ENCODE measurements at places on chromosomes 1 and 21. TPM values are rescaled to one million over a fixed set of nuclear protein-coding genes. Genes with fewer than 3 reads are reported as not detected.
A peak's percentile ranks its signal among the peaks of the same experiment; 100 is the strongest.

Gene TMCO1
- total RNA-seq, result 63.5 TPM

Gene NPHS2
- total RNA-seq, result not detected

Gene AUNIP
- not detected for total RNA-seq

Gene MIS18A
- total RNA-seq, result 4.5 TPM

Gene RPTN
- total RNA-seq, result not detected

Gene DMBX1
- not detected for total RNA-seq

Gene SCAMP3
- total RNA-seq, result 53.6 TPM

Gene SCMH1
- 49.5 TPM for total RNA-seq

Gene MMP23B
- total RNA-seq, result 11.0 TPM

Gene LENEP
- not detected for total RNA-seq

Gene KMO
- 0.39 TPM for total RNA-seq

Gene CLIC6
- 9.3 TPM for total RNA-seq

Gene CASQ2
- 603 TPM for total RNA-seq

Gene SWT1
- 5.6 TPM for total RNA-seq

DNA sequence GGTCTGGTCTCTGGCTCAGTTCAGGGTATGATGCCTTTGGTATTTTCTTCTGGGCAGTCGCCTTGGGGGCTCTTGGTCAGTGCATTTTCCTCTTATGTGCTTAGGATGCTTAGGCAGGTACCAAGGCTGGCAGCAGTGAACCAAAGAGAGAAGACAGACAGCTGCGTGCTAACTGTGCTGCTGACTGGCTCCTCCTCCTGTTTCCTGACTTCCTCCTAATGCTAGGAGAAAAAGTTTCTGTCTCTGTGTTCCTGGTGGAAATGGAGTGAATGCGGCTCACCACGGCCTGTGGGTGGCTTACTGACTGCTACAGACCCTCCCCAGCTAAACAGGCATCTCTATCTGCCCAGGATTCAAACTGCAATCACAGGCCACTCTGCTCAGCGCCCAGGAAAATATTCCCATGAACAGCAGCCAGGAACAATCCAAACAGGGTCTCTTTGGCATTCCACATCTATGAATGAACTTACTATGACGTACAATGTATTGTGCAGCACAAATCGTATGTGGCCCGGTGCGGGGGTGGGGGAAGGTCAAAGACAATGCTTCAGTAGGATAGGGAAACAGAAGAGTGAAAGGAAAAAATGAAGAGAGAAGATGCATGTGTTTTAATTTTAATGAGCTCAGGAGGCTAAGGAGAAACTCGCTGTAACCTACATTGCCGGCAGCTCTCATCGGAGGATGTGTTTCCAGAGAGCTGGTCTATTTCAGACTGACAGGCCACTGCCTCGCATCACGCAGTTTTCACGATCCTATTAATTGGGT lies 2.8 kb downstream of the ABCG1 start:
- no peak for DNase-seq

DNA sequence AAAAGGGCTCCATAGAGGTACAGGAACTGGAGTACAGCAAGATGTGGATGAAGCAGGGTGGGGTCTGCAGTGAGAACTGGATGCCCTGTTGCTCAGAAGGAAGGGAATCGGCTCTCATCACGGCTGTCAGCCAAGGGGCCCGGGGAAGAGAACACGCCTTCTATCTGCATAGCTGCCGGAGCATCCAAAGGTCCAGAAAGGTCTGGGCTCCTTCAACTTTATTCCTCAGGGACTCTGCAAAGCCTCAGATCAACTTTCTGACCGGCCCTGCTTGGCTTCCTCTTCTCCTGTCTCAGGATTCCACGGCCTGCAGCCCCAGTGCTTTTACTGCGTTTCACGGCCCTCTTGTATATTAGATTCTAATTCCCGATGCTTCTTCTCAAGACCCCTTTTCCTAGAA lies 34.8 kb downstream of the KRTAP19-8 start:
- DNase-seq, result no peak

GRCh38 chr1:119506941-119507340 lies at the start of gene HSD3B1:
Gene HSD3B1, plus strand, starts transcription at chr1:119507210. Its CDS starts 267 bp downstream, at chr1:119507477.
- no peak for DNase-seq

- DNase-seq, result no peak
These were observed 36.1 kb upstream of the FAM131C start for GRCh38 chr1:16109571-16109970.

DNA sequence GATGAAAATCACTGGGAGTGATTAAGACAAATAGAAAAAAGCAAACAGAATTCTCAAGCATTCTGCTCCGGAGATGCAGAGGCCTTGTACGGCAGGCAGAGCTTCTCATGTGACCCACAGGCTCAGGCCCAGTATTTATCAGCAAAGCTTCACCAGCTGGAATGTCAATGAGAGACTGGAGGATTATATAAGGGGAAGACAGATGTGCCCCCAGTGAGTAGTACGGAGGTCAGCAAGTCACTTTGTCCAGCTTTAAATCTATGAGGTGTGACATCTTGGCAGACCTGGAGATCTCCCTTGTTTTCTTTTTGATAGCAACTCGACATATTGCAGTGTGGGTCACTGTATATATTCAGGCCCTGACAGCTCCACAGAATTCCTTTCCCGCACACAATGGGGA lies 106.8 kb downstream of the HHIPL2 start:
- no peak for DNase-seq

DNA sequence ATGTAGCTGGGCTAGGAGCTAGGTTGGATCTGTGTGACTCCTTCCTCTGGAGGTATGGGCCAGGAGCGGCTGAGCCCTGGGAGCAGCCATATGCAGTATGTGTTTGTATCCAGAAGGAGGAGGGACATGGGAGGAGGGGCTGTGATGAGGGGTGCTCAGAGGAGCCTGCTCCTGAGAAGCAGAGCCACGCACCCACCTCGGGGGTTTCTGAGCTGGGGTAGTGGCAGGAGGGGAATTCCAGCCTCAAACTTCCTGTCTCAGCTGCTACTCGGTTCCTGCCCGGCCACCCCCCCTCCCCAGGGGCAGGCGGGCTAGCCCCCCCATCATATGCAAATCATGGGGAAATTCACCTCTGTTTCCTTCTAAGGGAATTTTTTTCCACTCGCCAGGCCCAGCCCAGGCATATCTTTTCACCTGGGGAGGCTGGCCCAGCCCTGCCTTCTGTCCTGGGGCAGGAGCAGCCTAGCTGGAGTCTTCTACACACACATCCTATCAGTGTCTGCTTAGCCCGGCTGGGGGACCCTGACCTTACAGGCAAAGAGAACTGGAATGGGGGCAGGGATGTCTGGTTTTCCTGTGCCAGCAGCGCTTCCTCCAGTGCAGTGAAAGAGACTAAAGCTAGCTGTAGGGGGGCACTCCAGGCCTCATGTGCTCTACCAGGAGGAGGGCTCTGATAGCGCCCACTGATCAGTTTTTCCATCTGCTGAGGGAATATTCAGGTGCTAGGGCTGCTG lies 3.0 kb downstream of the ZC3H12A start:
- DNase-seq, result peak; percentile 47

GRCh38 chr21:43292041-43292865 lies 123.4 kb downstream of the CRYAA start:
- no peak for DNase-seq

DNA sequence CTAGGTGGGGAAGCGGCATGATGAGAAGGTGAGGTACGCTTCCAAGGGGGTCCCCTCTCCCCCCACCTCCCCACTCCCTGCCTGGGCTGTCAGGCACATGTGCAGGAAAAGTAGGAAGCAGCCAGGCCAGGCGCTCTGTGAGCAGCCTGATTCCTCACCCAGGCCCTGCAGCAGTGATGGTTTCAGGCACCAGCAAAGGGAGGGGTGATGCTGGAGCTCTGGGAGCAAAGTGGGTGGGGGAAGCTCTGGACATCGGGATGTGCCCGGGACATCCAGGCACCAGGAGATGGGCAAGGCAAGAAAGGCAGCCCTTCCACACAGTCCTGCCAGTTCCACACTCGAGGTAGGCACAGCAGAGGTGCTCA lies 106.1 kb downstream of the CRYAA start:
- no peak for DNase-seq

- DNase-seq, result no peak
These were observed 32.5 kb downstream of the SLC22A15 start for GRCh38 chr1:116008656-116009390.

DNA sequence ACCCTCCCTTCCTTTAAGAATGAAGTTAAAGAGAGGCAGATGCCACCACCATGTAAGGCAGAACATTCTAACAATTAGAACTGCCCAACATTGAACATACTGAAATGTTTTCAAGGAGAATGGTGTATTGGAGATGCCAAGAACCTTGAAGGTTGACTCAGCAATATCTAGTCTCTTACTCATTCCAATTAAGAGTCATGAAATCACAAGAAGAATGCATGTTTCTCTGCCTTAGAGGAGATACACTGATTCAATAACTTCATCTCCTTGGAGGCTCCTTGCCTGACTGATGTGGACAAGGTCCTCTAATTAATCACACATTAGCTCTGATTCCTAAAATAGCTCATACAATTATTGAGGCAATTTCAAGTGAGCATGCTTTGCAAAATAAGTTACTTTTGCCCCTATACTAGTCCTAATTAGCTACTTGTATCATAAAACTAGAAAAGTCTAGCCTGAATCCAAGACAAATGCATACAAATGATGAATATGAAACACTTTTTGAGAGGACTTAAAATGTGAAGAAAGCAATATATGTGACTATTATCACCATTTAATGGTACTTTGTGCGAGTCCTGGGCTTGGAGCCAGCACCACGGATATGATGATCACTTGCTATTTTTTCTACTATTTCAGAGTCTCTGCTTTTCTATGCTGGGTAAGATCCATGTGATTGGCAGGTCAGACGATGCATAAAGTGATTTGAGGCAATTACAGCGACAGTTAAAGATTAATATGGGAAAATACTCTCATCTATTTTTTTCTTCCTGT lies 114.5 kb downstream of the DSCAM start:
- no peak for DNase-seq

DNA sequence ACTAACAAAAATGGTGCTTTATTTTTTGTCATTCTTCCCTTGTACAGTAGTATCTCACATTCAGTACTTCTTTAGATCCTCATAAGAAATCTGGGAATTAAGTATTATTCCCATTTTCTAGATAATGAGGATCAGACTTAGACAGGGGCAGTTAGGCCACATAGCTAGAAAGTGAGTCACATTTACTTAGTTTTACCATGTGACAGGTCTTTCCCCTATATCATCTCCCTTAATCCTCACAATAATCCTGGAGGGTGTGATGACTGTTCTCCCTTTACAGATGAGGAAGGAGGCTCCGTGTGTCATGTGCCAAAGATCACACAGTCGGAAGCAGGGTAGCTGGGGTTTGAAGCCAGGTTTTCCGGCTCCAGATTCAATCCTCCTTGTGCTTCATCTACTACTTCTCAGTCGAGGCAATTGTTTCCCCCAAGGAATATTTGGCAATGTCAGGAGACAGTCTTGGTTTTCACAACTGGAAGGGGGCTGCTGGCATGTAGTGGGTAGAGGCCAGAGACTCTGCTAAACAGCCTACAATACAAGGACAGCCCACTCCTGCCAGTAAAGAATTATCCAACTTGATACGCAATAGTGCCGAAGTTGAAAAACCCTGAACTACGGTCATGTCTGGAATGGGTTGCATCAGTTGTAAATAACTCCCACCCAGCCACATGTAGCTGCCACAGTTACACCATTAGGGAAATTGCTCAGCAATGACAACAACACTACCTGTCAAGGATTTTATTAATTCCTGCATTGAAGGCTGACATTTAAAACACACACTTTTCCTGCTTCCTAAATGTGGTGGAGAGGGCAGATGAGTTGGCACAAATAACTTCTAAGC lies 54.5 kb downstream of the C8B start:
- DNase-seq, result no peak

- no peak for DNase-seq
These were observed 113.7 kb downstream of the FAF1 start for GRCh38 chr1:50846224-50846839.

Measured in left cardiac atrium (tissue), 4 donors.